ENCODE measurements at places on chromosomes 13 and 19. TPM values are rescaled to one million over a fixed set of nuclear protein-coding genes. Genes with fewer than 3 reads are reported as not detected.
A peak's percentile ranks its signal among the peaks of the same experiment; 100 is the strongest.

DNA sequence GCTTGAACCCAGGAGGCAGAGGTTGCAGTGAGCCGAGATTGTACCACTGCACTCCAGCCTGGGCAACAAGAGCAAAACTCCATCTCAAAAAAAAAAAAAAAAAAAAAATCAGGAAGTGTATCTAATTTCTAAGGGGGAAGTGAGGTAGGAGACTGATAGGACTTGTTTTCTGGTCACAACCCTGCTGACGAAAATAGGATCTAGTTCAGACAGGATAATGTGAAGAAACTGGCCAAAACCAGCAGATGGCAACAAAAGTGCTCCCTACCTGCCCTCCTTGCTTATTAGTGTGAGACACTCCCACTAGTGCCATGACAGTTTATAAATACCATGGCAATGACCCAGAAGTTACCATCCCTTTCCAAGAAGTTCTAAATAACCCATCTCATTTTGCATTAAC, 36.0 kb upstream of the KPNA3 start:
- no peak for DNase-seq

The SLITRK5 gene
- 0.06 TPM for total RNA-seq

The APOC4 gene
- total RNA-seq = not detected

The SLC25A41 gene
- total RNA-seq = 0.36 TPM

The CGB5 gene
- total RNA-seq = not detected

DNA sequence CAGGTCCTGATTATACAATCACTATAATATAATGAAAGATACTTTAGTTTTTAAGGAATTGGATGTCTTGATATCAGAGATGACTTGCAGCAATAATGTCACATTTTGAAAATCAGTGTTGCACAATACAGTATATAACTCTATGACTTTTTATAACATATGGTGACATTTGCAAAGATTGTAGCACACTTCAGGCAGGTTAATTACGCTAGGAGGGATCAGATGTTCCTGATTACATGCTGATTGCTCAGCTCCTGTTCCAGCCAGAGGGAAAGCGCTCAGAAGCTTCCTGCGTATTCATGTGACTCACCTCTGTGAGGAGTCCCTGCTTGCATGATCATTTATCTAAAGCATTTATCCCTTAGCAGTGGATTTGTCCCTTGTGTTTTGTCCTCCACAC, 265.6 kb downstream of the GPC5 start:
- DNase-seq = no peak

GRCh38 chr13:95858286-95859075, 181.5 kb downstream of the DNAJC3 start:
- no peak for DNase-seq

GRCh38 chr19:57437931-57438330, 2.8 kb downstream of the ZNF749 start:
- DNase-seq = no peak

DNA sequence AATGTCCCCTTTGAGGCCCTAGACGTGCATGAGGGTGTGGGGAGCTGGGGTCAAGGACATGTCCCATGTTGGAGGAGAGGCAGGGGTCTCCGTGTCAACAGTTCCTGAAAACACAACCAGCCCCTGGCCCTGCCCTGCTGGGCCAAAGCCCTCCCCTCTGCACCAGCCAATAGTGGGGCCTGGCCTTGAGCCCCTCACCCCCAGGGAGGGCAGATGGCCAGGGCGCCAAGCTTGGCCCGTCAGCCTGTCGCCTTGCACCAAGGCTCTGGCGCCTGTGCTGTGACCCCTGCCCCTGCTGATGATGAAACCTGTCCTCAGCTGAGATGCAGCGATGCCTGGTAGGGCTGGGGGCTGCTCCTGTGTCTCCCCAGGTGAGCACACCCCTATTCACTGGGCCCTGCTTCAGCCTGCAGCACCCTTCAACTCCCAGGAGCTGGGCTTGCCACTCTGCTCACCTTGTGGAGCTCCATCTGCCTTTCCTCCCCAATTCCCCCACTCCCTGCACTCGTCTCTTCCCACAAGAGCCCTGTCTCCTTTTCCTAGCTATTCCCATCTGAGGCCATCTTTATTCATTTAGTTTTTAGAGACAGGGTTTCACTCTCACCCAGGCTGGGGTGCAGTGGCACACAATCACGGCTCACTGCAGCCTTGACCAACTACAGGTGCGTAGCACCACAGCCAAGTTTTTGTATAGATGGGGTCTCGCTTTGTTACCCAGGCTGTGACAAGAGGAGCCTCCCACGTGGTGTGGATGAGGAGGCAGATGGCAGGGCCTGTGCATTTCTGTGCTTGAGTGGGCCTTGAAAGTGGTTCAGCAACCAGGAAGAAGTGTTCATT, 2.1 kb upstream of the HAMP start:
- DNase-seq = peak; percentile 58

DNA sequence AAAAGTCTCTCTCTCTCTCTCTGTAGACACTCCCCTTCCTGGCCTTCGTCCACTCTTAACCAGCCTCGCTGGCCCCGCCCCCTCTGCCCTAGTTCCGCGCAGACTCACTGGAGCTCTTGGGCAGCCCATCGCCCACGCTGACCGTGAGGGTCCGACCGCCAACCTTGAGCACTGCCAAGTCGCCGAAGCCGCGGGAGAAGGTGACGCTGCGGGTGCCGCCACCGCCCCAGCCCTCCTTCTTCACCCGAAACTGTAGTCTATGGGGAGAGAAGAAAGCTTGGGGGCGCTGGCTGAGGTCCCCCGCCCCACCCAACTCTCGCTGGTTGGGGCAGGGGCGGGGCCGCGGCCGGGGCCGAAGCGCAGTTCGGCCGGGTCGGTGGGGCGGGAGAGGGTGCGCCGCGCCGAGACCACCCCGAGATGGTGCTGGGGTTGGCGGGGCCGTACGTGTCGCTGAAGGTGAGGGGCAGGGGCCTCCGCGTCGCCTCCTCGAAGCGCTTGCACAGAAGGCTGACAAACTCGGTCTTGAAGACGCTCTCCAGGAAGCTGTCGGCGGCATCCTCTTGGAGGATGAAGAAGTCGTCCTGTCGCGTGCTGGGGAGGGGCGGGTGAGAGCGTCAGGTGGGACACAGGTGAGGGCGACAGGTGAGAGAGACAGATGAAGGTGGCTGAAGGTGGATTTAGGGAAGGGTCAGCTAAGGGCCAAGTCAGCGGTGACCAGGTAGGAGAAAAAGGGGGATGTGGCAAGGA, 12.6 kb upstream of the ZNF414 start:
- DNase-seq = peak; percentile 92

- DNase-seq = peak; percentile 69
Observed at GRCh38 chr19:14563590-14563926, 8.3 kb downstream of the NDUFB7 start.

The PRSS57 gene
- total RNA-seq = not detected

GRCh38 chr19:351976-352625, 7.5 kb upstream of the MIER2 start:
- DNase-seq = no peak

GRCh38 chr19:18849838-18850400, 18.2 kb downstream of the UPF1 start:
- DNase-seq = no peak
